ENCODE measurements at places on chromosomes 1 and 21. TPM values are rescaled to one million over a fixed set of nuclear protein-coding genes. Genes with fewer than 3 reads are reported as not detected.

DNA sequence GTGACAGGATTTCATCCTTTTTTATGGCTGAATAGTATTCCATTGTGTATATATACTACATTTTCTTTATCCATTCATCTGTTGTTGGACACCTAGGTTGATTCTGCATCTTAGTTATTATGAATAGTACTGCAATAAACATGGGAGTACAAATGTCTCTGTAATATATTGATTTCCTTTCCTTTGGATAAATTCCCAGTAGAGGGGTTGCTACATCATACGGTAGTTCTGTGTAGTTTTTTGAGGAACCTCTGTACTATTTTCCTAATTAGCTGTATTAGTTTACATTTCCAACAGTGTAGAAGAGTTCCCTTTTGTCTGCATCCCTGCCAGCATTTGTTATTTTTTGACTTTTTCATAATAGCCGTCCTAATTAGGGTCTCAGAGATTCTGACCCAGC lies 201.3 kb downstream of the GIPC2 start:
- no peak overlapping the region for H3K27ac ChIP-seq
- DNase-seq: no peak
- H3K4me3 ChIP-seq: no peak overlapping the region
- H3K27me3 ChIP-seq: no peaks in the 10 kb centered on the region

- no peaks in the 10 kb centered on the region for H3K4me1 ChIP-seq
- no peaks in the 10 kb centered on the region for H3K36me3 ChIP-seq
- no peak for DNase-seq
- peaks cover 47% of the 10 kb centered on the region for H3K27me3 ChIP-seq
These were observed 372.8 kb downstream of the NPHP4 start for GRCh38 chr1:5619469-5619868.

DNA sequence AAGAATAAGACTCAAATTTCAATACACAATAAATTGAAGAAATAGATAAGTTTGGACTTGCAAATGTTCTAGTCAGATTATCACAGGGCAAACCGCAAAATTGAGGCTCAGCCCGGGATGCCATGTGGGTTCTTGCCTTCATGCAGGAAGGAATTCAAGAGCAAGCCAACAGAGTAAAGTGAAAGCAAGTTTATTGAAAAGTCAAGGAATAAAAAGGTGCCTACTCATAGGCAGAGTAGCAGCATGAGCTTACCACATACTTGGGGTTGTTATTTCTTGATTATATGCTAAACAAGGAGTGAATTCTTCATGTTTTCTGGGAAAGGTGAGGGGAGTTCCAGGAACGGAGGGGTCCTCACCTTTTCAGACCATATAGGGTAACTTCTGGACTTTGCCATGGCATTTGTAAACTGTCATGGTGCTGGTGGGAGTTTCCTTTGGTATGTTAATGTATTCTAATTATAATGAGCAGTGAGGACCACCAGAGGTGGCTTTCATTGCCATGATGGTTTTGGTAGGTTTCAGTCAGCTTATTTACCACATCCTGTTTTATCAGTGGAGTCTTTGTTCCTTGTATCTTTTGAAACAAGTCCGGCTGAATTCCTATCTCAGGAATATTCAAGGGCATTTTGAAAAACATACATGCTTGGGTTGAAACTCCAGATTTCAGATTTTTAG lies 2.0 kb upstream of the OR2AK2 start:
- no peaks in the 10 kb centered on the region for H3K27me3 ChIP-seq
- no peaks in the 10 kb centered on the region for H3K4me1 ChIP-seq

The UTS2 gene
- total RNA-seq: 0.73 TPM

The TNFRSF1B gene
- total RNA-seq: 14.9 TPM

The CYP4A11 gene
- total RNA-seq: not detected

The PRELP gene
- total RNA-seq: 6.7 TPM

DNA sequence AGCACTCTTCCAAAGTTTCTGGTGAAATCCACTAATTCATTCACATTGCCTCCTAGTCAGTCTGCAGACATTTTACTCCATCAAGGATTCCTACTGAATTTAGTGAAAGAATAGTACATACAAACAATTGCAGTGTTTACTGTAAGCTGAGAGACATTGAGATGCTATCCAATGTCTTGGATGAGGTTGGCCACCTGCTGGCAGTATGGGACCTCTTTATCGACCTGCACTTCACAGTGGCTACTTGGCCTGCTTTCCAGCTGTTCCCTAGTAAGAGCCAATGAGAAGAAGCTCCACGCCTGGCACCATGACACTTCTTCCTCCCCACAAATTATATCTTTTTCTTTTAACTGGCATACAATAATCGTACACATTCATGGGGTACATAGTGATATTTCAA lies 51.5 kb upstream of the LRIF1 start:
- H3K36me3 ChIP-seq: no peaks in the 10 kb centered on the region
- H3K4me3 ChIP-seq: no peak overlapping the region
- H3K27me3 ChIP-seq: no peaks in the 10 kb centered on the region
- H3K4me1 ChIP-seq: no peaks in the 10 kb centered on the region
- DNase-seq: no peak

DNA sequence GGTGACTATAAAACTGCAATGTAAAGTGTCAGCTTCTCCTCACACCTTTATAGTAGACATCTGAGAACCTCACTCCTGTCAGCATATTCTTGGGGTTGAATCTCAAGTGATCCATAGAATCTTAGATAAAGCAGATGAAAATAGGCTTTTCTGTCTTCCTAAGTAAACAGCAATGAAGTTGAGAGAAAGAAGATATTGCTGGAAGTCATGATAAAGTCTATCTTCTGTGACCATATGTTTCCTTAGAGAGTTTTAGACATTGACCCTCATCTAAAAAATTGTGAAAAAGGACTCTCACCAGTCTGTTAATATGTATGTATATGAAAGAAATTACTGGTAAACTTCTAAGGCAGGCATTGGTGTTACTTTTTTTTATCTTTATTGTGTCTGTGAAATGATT lies 66.8 kb downstream of the LIPI start:
- H3K4me3 ChIP-seq: no peak overlapping the region
- no peaks in the 10 kb centered on the region for H3K36me3 ChIP-seq
- no peaks in the 10 kb centered on the region for H3K4me1 ChIP-seq
- H3K27me3 ChIP-seq: no peaks in the 10 kb centered on the region
- DNase-seq: no peak

- H3K27me3 ChIP-seq: no peaks in the 10 kb centered on the region
- H3K4me3 ChIP-seq: peak overlapping the region; percentile 92
- H3K27ac ChIP-seq: peak overlapping the region; percentile 18
- peaks cover 32% of the 10 kb centered on the region for H3K4me1 ChIP-seq
- no peaks in the 10 kb centered on the region for H3K36me3 ChIP-seq
- peak; percentile 54 for DNase-seq
These were observed 2.7 kb downstream of the CDC14A start for GRCh38 chr1:100354971-100355394.

- no peaks in the 10 kb centered on the region for H3K36me3 ChIP-seq
- H3K27me3 ChIP-seq: no peaks in the 10 kb centered on the region
- no peak overlapping the region for H3K4me3 ChIP-seq
- no peak for DNase-seq
These were observed 9.8 kb downstream of the RAP1A start for GRCh38 chr1:111629190-111629954.

- no peak for DNase-seq
- H3K36me3 ChIP-seq: no peaks in the 10 kb centered on the region
- no peak overlapping the region for H3K27ac ChIP-seq
- no peaks in the 10 kb centered on the region for H3K4me1 ChIP-seq
- H3K4me3 ChIP-seq: no peak overlapping the region
These were observed 89.3 kb downstream of the VAV3 start for GRCh38 chr1:107875689-107876088.

The CDCA8 gene
- not detected for total RNA-seq

DNA sequence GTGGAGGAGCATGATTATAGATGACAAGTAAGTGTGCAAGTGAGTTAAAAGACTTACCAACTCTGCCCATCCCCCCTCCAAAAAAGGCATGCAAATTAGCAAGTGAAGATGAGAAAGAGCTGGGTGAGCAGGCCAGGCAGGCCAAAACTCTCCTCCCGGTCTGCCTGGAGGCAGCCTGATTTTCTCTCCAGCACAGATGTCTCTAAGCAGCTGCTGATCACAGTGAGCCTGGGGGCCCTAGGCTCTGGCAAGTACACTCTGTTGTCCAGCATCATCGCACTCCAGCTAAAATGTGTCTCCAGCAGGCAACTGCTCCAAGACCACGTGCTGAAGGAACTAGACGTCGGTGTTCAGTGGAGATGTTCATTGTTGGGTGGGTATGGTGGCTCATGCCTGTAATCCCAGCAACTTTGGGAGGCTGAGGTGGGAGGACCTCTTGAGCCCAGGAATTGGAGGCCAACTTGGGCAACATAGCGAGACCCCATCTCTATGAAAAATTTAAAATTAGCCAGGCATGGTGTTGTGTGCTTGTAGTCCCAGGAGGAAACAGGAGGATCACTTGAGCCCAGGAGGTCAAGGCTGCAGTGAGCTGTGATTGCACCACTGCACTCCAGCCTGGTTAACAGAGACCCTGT lies 56.7 kb upstream of the PUM1 start:
- no peaks in the 10 kb centered on the region for H3K4me1 ChIP-seq
- H3K27me3 ChIP-seq: no peaks in the 10 kb centered on the region
- no peak for DNase-seq
- no peaks in the 10 kb centered on the region for H3K36me3 ChIP-seq
- H3K4me3 ChIP-seq: no peak overlapping the region
- H3K27ac ChIP-seq: no peak overlapping the region

The BACE2 gene
- total RNA-seq: 83.0 TPM

The DMRTA2 gene
- total RNA-seq: not detected

DNA sequence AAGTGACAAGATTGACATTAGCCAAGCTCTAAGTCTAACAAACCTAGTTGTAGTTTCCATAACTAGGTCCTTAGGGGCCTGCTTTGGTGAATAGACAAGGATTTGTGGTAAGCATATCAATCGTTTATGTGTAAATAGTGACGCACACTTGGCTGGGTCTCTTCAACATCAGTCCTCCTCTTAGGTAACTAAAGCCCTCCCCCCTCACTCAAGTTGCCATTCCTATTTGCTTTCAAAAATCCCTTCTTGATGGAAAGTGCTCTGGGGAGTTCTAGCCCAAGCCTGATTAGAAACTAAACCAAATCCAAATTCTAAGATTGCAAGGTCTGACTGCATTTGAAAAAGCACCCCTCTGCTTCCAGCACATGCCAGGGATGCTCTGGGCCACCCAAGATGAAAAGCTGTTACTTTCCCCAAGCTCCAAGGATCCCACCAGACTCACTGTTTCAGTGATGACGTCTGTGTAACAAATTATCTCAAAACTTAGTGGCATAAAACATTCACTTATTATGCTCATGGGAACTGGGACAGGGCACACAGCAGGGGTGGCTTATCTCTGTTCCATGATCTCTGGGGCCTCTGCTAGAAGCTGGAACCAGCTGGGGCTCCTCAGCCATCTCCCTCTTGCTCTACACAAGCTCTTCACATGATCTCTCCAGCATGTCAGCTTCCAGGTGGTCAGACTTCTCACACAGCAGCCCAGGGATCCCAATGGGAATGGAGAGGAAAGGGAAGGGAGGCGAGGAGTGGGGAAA lies 74.1 kb downstream of the RRAGC start:
- no peak overlapping the region for H3K4me3 ChIP-seq
- H3K4me1 ChIP-seq: peaks cover 9% of the 10 kb centered on the region
- H3K27me3 ChIP-seq: no peaks in the 10 kb centered on the region
- no peak overlapping the region for H3K27ac ChIP-seq

The C1orf94 gene
- not detected for total RNA-seq

The LHX4 gene
- total RNA-seq: not detected

The ARHGAP30 gene
- total RNA-seq: 12.9 TPM

The KIF26B gene
- total RNA-seq: 2.9 TPM

GRCh38 chr1:31155216-31155806 lies 84.4 kb downstream of the NKAIN1 start:
- no peaks in the 10 kb centered on the region for H3K36me3 ChIP-seq
- DNase-seq: peak; percentile 64
- H3K4me1 ChIP-seq: peaks cover 14% of the 10 kb centered on the region
- H3K4me3 ChIP-seq: peak overlapping the region; percentile 77
- H3K27ac ChIP-seq: peak overlapping the region; percentile 85

GRCh38 chr1:43549921-43550597 lies 19.4 kb downstream of the PTPRF start:
- H3K4me3 ChIP-seq: peak overlapping the region; percentile 43
- peaks cover 77% of the 10 kb centered on the region for H3K4me1 ChIP-seq
- peak overlapping the region; percentile 91 for H3K27ac ChIP-seq

- H3K36me3 ChIP-seq: no peaks in the 10 kb centered on the region
- H3K27ac ChIP-seq: no peak overlapping the region
- no peak for DNase-seq
- H3K4me3 ChIP-seq: no peak overlapping the region
These were observed 46.7 kb downstream of the PHC2 start for GRCh38 chr1:33384040-33384812.

GRCh38 chr1:231410036-231410612 lies 12.0 kb downstream of the EGLN1 start:
- H3K27ac ChIP-seq: no peak overlapping the region
- H3K4me3 ChIP-seq: no peak overlapping the region
- H3K4me1 ChIP-seq: peaks cover 36% of the 10 kb centered on the region
- no peak for DNase-seq
- H3K36me3 ChIP-seq: no peaks in the 10 kb centered on the region
- H3K27me3 ChIP-seq: no peaks in the 10 kb centered on the region

GRCh38 chr1:145729666-145730436 lies 10.6 kb downstream of the CD160 start:
- no peak overlapping the region for H3K27ac ChIP-seq
- no peak overlapping the region for H3K4me3 ChIP-seq
- no peaks in the 10 kb centered on the region for H3K36me3 ChIP-seq
- no peak for DNase-seq
- H3K27me3 ChIP-seq: no peaks in the 10 kb centered on the region

- DNase-seq: no peak
- peak overlapping the region; percentile 81 for H3K27ac ChIP-seq
- no peaks in the 10 kb centered on the region for H3K36me3 ChIP-seq
- H3K4me1 ChIP-seq: peaks cover under 1% of the 10 kb centered on the region
- H3K27me3 ChIP-seq: no peaks in the 10 kb centered on the region
These were observed 8.8 kb upstream of the THEMIS2 start for GRCh38 chr1:27863538-27863915.

GRCh38 chr1:207861442-207862177 lies 49.3 kb downstream of the CD34 start:
- H3K27ac ChIP-seq: no peak overlapping the region
- peaks cover 97% of the 10 kb centered on the region for H3K4me1 ChIP-seq
- no peaks in the 10 kb centered on the region for H3K27me3 ChIP-seq
- no peak overlapping the region for H3K4me3 ChIP-seq

GRCh38 chr1:43550598-43551246 lies 20.0 kb downstream of the PTPRF start:
- no peak for DNase-seq
- peaks cover 73% of the 10 kb centered on the region for H3K4me1 ChIP-seq
- peak overlapping the region; percentile 88 for H3K27ac ChIP-seq
- peaks cover 17% of the 10 kb centered on the region for H3K36me3 ChIP-seq

The AIM2 gene
- not detected for total RNA-seq

GRCh38 chr21:42732033-42732410 lies 78.6 kb downstream of the PDE9A start:
- DNase-seq: no peak
- H3K36me3 ChIP-seq: peaks cover 33% of the 10 kb centered on the region
- peak overlapping the region; percentile 59 for H3K27ac ChIP-seq
- no peaks in the 10 kb centered on the region for H3K27me3 ChIP-seq
- H3K4me1 ChIP-seq: no peaks in the 10 kb centered on the region

All from stomach (tissue), 19 donors.